Activated CD4-positive, alpha-beta T cell treated with anti-CD3 and anti-CD28 coated beads for 48 hours (primary cell): ENCODE measurements at places on chromosomes 13 and 19.

DNA sequence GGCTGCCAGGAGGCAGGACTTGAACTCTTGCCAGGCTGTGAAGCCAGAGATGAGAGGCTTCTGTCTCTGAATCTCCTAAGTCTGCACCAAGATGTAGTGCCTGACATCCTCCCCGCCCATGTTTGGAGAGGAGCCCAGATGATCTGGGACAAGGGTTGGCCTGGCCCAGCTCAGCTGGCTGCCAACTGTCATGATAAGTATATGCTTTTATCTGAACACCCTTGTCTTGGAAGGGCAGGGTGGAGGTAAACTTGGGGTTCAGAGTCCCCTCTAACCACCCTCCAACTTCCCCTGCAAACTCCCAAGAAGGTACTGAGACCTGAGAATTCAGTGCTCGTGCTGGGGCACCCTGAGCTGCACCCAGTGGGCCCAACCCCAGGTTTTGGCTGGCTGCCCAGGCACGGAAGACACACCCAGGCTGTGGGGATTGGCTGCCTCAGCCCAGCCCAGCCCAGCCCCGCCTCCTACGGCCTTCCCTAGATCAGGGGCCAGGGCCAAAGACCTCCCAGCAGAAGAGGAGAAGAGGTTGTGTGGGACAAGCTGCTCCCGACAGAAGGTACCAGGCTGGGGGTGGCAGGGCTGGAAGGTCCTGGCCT, at the start of gene CYP4F12:
Gene CYP4F12, plus strand, starts transcription at position 508 of the 596 bp plus-strand sequence. CDS start 443 bp downstream, outside the sequence.
- DNase-seq: peak; percentile 35

GRCh38 chr19:44587963-44588770, 25.2 kb upstream of the IGSF23 start:
- DNase-seq: peak; percentile 73

GRCh38 chr19:31271306-31271911, 77.8 kb downstream of the TSHZ3 start:
- no peak for DNase-seq

GRCh38 chr19:18292810-18293641, 11.6 kb upstream of the JUND start:
- DNase-seq: peak; percentile 76

DNA sequence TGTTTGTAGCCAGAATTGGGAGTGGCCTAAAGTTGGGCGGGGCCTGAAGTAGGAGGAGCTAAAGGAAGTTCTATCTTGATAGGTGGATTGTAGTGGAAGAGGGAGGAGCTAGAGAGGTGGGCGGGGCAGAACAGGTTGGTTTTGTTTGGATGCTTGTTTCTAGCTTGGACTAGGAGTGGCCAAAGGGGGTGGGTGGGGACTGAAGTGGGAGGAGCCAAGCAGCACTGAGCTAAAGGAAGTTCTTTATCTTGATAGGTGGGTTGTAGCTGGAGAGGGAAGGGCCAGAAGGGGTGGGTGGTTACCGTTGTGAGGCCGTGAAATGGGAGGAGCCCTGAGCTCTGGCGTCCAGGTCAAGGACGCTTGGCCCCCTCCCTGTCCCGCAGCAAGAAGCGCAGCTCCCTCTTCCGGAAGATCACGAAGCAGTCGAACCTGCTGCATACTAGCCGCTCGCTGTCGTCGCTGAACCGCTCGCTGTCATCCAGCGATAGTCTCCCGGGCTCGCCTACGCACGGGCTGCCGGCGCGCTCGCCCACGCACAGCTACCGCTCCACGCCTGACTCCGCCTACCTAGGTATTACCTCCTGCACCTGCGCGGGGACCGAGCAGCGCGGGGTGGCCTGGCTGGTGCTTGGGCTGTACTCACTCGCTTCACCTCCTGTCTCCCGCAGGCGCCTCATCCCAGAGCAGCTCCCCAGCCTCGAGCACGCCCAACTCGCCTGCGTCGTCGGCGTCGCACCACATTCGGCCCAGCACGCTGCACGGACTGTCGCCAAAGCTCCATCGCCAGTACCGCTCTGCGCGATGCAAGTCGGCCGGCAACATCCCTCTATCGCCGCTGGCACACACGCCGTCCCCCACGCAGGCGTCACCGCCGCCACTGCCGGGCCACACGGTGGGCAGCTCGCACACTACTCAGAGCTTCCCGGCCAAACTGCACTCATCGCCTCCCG, 8.0 kb downstream of the DNASE2 start:
- peak; percentile 87 for DNase-seq

GRCh38 chr19:13172346-13173138, 22.3 kb downstream of the IER2 start:
- peak; percentile 89 for DNase-seq

- DNase-seq: no peak
Measured at GRCh38 chr13:75774176-75774575, 138.0 kb downstream of the LMO7 start.

DNA sequence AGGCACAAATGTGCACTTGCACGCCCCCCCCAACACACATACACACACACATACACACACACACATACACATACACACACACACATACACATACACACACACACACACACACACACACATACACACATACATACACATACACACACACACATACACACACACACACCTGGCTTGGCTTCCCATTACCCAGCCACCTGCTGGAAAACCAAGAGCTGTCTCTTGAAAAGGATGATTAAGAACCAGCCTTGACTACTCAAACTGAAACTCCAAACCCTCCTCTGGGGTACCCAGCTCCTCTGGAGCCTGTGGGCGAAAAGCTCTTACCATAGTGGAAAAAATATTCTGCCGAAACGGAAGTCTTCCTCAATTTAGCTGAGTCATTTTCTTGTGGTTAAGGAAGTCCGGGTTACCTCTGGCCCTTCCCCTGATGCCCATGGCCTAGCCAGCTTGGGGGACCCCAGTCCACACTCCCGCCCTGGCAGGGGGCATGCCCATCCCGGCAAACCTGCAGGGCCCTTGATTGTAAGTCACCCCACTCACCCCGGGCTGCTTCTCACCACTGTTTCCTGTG, 21.9 kb downstream of the CEBPA start:
- DNase-seq: peak; percentile 70

GRCh38 chr19:41116261-41116660, 2.0 kb downstream of the CYP2F1 start:
- DNase-seq: no peak

DNA sequence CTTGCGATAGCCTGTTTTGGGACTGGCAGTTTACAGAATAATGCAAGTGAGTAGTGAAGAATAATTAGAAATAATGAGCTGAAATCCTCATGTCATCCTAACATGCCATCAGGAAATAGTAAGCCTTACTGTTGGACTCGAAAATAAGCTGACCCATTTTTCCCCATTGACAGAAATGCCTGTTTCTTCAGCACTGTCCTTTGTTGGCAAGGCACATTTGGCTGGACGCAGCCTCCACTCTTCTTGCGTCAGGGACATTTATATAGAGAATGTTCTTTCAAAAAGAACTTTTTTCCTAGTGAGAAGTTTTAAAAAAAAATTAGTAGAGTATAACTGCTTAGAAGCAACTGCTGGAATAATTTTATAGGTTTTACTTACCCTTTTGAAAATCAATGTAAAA, 47.1 kb downstream of the ARHGAP35 start:
- no peak for DNase-seq

- no peak for DNase-seq
Measured at GRCh38 chr13:48642061-48642460, 11.7 kb upstream of the CYSLTR2 start.

GRCh38 chr19:47124937-47125668, 5.5 kb upstream of the SAE1 start:
- no peak for DNase-seq

- DNase-seq: no peak
Measured at GRCh38 chr13:29509999-29510589, 85.4 kb downstream of the SLC7A1 start.

GRCh38 chr13:43808676-43809075, 21.9 kb upstream of the ENOX1 start:
- no peak for DNase-seq

DNA sequence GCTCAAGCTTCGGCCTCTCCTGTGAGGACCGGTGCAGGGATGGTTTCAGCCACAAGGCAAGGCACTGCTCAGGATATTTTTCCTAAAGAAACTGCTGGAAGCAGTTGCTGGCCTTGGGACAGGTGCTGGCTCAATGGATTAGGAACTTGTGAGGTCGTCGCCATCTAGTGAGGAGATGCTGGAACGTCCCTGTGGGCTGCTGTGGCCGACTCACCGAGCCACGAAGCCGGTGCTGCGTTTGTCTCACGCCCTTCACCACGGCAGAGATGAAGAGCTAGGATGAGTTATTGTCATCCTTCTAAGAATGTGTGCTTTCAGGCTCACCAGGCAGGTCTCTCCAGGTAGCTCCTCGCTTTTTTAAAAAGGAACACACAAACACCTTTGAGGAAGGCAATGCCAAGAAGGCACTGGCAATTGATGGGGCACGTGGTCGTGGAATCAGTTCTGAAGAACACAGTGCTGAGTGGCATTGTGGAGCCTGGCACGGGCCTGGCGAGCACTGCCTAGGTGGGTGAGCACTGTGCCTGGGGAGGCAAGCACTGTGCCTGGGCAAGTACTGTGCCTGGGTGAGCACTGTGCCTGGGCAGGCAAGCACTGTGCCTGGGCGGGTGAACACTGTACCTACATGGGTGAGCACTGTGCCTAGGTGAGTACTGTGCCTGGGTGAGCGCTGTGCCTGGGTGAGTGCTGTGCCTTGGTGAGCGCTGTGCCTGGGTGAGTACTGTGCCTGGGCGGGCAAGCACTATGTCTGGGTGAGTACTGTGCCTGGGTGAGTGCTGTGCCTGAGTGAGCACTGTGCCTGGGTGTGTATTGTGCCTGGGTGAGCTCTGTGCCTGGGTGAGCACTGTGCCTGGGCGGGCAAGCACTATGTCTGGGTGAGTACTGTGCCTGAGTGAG, 140.4 kb downstream of the TEX29 start:
- DNase-seq: peak; percentile 24

DNA sequence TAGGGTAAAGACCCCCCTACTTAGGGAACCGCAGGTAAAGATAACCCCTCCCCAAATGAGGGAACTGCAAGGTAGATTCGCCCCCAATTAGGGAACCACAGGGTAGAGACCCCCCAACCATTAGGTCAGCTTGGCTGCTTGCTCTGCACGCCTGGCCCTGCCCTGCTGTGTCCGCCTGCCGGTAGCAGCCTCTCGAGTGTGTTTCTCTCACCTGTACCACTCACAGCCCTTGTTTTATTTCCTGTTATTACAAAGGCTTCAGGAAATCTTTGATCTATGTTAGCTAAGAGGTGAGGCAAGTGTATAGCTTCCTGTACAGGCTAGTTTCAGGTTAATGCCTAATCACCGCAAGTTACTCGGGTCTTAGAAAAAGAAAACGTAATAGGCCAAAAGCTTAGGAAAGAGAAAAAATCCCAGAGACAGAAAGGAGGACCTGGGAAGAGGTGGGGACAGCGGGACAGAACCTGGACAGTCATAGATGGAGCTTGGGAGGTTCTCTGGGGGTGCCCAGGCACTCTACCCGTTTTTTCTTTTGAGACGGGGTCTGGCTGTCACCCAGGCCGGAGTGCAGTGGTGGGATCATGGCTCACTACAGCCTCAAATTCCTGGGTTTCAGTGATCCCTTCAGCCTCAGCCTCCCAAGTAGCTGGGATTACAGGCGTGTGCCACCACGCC, 23.1 kb upstream of the EIF3G start:
- DNase-seq: no peak

- DNase-seq: peak; percentile 61
Measured at GRCh38 chr19:15107061-15108010, at the start of gene SYDE1. Gene SYDE1, plus strand, starts transcription at chr19:15107401. Its CDS starts 33 bp downstream, at chr19:15107434.

- DNase-seq: no peak
Measured at GRCh38 chr13:98443329-98443728, 133.6 kb downstream of the STK24 start.

GRCh38 chr13:90405301-90405700, 942.2 kb upstream of the MIR17HG start:
- DNase-seq: no peak

- DNase-seq: peak; percentile 65
Measured at GRCh38 chr13:41900918-41901317, 60.0 kb downstream of the VWA8 start.

DNA sequence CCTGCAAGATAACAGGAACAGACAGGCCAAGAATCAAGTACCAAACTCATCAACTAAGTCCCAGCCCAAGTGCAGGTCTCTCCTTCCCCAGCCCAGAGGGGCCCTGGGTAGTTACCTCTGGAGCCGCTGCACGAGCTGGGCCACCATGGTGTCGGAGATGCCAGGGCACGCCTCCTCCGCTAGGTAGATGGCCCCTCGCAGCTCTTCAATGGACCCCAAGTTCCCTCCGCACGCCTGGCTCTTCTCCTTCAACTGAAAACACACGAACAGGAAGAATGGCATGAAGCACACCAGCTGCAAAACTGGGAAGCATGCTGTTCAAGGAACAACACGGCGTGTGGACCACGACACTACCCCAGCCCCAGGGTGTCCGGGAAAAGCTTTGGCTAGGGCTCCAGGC, 119.9 kb downstream of the STK24 start:
- DNase-seq: no peak

DNA sequence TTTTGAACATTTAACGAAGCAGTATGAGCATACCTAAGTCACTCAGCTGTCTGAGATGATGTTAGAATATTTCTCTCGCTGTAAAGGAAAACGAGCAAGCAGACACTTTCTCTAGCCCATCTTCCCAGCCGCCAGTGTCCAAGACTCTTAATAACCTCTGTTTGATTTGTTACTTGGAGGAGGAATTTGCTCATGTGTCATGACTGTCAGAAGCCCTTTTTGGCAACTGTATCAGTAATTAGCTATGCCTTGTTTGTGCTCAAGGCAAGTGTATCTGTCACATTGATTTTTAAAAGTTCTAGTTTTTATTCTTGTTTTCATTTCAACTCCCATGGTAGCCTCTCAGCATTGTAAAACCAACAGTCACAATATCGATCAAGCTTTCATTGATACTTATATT, 828.4 kb upstream of the SLC10A2 start:
- no peak for DNase-seq

GRCh38 chr13:41670873-41671443, 213.6 kb downstream of the RGCC start:
- no peak for DNase-seq

- DNase-seq: no peak
Measured at GRCh38 chr19:49205114-49205513, 47.5 kb downstream of the TRPM4 start.

DNA sequence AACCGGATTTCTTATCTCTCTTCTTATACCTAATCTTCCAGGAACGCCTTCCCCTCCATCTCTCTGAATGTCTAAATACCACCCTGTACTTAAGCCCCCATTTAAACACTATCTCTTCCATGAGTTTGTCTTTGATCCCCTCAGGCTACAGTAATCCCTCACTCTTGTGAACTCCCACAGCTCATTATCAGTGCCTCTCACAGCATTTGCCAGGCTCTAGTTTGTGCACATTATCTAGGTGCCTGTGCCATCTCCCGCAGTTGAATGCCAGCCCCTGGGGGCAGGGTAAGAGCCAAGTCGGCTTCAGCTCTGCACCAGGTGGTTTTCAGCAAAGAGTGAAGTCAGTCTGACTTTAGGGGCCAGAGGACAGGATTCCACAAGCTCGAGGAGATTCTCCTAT, 71.4 kb downstream of the FREM2 start:
- DNase-seq: no peak
